ENCODE measurements at places on chromosomes 5 and 9.

DNA sequence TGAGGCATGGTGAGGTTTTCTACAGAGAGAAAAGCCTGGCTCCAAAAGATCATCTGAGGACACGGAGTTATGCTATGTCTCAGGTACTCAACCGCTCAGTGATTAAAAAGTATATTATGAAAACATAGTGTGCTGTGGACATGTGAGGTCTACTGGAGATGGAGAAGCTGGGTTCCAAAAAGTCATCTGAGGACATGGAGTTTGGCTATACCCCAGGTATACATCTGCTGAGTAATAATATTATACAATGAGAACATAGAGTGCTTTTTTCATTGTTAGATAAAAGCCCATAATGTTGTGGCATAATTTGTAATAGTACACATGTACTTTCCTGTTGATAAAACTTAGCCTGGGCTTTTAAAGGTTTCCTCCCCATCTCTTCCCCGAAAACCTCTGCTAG lies 70.7 kb upstream of the SHISAL2B start:
- DNase-seq: no peak

GRCh38 chr5:133428072-133428660 lies 184.2 kb downstream of the FSTL4 start:
- no peak for DNase-seq

DNA sequence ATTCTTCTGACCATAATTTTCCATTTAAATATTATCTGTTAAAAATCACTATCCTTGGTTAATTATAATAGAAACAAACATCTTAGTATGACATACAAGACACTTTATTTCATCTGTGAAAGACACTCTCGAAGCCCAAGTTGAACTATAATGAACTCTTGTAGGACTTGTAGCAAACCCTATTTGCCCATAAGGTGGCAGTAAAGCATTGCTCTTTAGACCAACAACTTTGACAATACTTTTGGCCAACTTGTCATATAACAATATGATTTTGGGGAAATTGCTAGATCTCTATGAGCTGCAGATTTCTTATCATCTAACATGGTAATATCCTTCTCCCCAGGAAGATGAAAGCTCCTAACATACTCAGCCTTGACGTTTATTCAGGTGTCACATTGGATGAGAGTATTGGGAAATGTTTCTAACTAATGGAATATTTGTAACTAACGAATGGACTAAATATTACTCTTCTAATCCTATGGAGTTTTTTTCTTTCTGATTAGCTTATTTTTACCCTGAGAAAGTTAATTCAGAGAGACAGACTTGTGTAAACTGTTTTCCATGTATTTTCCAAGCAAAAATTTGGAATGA lies 11.0 kb downstream of the SPINK14 start:
- no peak for DNase-seq

DNA sequence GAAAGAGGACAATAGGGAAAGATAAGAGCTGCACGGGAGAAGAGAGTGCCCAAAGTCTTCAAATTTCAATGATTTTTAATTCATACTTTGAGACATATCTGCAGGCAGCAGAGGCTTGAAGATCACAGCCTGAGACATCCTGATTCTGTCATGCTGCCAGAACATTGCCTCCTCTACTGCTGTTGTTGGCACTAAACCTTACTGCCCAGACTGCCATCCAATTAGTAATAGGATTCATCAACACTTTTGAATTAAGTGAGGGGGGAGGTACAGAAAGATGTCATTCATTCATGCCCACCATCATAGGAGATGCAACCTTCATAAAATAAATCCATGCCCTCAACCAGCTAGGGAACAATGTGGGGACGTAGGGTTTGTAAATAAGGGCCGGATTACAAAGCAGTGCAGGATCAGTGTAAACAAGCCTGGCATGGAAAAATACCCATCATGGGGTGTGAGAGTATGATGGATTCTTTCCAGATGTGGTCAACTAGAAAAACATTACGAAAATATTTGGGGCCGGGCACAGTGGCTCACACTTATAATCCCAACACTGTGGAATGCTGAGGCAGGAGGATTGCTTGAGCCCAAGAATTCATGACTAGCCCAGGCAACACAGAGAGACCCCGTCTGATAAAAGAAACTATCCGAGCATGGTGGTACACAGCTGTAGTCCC lies 122.1 kb upstream of the DAPK1 start:
- no peak for DNase-seq

DNA sequence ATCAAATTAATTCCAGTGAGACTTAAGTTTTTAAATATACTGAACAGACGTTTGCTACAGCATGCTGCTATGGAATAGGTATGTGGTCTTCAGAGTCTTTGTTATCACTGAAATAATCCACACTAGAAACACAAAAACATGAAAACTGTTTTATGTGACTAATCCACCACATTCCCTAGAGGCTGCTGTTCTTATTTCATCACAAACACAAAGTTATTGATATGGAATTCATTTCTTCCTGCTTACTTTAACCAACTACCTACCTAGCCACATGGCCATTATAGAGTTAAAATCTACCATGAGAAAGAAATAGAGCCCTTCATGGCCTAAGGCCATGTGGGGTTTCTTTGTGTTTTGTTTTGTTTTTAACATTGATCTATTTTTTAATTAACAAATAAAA lies 232.3 kb upstream of the PTGER4 start:
- no peak for DNase-seq

GRCh38 chr9:8734760-8735159 lies 935.2 kb upstream of the DMAC1 start:
- no peak for DNase-seq

- DNase-seq: no peak
Measured at GRCh38 chr5:120803282-120803681, 339.2 kb downstream of the PRR16 start.

DNA sequence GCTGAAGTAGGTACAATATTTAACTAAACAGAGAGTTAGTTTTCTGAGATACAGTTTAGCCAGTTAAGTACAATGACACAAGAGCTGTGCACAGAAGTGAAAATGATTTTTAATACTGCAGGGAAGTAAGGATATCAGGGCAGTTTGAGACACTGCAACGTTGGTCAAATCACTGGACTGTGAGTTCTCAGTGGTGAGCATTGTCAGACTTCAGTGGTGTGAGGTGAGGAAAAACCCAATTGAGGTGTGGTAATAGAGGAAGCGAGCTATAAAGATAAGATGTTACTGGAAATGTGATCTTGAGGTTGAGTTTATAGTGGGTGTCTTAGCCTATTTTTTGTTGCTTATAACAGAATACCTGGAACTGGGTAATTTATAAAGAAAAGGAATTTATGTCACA lies 12.8 kb upstream of the FBXL7 start:
- no peak for DNase-seq

DNA sequence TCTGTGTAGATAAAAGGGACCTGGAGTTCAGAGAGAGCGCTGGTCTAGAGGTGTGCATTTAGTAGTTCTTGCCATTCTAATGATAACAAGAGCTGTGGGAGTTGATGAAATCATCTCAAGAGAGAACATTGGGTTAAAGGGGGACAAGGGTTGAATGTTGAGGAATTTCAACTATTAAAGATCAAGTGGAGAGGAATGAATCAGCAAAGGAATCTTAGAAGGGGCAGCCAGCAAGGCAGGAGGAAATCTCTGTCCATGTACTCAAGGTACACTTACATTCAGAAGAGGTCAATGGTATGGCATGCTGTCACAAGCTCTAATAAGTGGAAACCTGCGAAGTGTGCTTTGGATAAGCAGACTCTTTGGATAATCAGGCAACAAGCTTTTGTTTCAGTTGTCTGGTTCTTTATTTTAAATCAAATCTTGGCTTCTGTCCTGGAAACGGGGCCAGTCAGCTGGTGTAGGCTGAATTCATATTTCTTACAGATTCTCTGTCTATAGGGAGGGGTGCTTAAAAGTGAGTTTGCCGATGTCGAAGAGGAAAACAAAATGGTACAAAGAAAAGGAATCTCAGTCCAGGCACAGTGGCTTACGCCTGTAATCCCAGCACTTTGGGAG lies 320.5 kb upstream of the CD180 start:
- DNase-seq: no peak

DNA sequence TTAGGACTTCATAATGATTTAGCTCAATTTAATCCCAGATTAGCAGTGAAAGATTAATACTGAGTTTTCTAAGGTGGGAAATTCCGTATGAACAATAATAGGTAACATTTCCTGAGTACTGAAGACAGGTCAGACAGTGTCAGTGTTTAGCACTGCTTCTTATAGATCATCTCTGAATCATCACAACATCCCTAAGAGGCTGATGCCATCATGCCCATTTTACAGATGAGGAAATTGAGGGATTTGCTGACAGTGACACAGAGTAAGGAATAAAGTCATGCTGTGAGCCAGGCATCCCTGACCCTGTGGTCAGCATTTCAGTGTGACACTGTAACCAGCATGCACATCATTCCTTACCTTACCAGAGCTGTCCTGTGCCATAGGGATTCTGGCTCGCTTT lies 44.5 kb downstream of the DAPK1 start:
- no peak for DNase-seq

DNA sequence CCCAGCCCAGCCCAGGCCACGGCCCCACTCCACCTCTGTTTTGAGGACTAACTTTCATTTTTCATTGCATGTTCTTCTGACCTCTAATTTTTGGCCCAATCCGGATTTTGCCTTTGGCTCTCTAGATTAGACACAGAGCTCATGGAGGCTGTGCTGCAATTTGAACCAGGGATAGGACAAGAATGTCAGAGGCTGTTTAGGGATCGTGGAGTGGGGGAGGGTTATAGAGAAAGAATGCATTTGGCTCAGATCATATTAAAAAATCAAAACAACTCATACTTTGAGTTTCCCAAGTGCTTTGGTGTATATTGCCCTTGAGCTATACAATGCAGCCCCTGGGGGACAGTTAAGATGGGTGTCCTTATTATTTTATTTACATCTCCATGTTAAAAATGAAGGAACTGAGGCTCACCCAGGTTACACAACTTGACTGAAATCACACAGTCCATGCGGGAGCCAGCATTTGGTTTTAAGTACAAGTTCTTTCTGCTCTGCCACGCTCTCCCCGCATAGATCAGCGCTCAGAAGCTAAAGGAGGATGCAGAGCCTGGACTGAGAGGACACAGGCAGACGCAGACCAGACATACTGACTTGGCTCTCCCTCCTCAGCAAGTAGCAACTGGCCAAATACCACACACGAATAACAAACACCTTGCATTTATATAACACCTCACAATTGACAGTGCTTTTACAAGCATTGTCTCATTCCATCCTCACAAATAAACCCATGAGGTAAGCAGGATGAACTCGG lies 126.4 kb upstream of the RAI14 start:
- no peak for DNase-seq

- no peak for DNase-seq
Measured at GRCh38 chr5:108521011-108521700, 139.3 kb upstream of the FBXL17 start.

- DNase-seq: no peak
Measured at GRCh38 chr9:134707031-134707680, 65.6 kb downstream of the COL5A1 start.

GRCh38 chr9:994005-994404 lies 17.6 kb downstream of the DMRT3 start:
- no peak for DNase-seq

- no peak for DNase-seq
Measured at GRCh38 chr9:81377320-81377719, 312.0 kb downstream of the TLE1 start.

GRCh38 chr5:29780401-29780800 lies 1413.1 kb upstream of the CDH6 start:
- no peak for DNase-seq

DNA sequence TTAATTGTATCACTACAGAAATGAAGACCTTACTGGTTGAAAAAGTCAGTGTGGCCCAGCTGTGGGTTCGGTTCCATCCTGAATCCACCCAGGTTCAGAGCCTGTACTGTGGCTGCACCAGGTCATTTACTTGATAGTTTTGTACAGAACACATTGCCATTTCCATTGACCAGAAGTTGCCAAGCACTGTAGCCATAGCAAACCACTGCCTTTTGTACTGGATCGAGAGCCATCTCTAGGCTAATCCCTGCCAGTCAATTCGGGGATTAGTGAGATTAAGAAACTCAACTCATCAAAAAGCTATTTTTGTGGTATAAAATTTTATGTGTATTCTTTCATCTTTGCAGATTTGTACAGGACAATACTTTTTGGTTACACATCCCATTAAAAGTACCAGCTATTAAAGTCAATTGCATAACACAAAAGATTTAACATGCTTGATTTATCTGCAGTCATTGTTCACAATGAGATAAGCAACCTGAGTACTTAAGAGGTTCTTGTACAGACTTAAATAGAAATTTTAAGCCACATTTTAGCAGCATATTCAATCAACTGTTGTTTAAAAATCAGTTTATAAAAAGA lies 108.5 kb upstream of the OTULINL start:
- no peak for DNase-seq

GRCh38 chr5:30572279-30572678 lies 621.2 kb upstream of the CDH6 start:
- DNase-seq: no peak

GRCh38 chr5:95738834-95739233 lies 7.7 kb downstream of the RHOBTB3 start:
- DNase-seq: no peak

DNA sequence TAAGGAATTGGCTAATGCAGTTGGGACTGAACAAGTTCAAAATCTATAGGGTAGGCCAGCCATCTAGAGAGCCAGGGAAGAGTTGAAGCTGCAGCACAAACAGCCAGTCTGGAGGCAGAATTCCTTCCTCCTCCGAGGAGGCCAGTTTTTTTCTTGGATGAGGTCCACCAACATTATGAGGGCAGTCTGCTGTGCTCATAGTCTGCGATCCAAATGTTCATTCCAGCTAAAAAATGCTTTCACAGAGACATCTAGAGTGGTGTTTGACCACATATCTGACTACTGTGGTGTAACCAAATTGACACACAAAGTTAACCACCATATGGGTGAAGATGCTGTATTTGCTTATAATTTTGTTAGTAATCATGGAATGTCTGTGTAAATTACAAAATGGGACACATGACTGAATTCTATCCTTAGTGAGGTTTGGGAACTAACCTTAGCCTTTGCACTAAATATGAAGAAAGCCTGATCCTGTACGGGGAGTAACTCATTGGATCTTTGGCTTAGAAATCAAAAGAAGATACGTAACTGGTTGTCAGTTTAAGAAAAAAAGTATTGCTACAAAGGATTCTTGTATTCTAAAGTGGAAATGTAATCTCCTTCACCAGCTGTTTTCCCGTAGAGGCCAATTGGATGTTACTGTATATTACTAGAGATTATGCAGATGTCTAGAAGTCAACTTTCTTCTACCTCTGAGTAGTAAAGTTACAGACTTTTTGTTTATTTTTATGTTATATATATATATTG lies 70.6 kb downstream of the SPIN1 start:
- no peak for DNase-seq

DNA sequence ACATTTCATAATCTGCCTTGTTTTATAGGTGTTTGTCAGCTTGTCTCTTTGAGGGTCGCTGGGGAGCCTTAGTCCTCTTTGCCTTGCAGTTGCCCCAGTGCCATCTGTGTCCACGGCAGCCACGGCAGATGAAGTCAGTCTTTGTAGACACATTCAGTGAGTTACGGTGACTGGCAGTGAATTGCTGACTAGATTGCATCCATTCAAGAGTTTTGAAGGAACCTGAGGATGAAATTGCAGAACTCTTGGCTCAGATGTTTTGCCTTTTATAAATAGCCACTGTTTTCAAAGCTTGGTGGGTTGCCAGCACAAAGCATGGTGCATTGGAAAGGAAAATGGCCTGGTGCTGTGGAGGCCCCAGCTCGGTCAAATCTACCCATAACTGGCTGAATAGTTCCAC lies 125.6 kb downstream of the TRIO start:
- no peak for DNase-seq

Data from stimulated activated CD4-positive, alpha-beta T cell treated with anti-CD3 and anti-CD28 coated beads, Interleukin-12 subunit alpha, Interleukin-12 subunit beta, amount 100 ng/mL, for 48 hours (primary cell).